ENCODE measurements at places on chromosomes 5 and 9.

DNA sequence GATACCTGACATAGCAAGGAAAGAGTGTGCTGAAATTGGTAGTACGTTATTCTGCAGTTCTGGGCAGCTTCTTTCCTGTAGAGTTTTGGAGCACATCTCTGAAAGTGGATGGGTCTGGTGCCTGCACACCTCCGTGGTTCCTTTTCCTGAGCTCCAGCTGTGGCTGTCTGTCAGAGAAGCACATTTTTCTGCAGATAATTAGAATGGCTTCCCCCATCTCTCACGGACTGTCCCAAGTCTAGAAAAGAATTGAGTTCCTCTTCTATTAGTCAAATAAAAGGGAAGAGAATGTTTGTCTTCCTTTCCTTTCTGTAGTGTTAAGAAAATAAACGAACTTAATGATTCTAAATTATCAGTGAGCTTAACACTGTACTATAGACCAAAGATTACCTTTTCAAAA is 55.7 kb downstream of the VCAN start:
- DNase-seq = no peak

GRCh38 chr9:74865177-74865576 is 22.5 kb downstream of the TRPM6 start:
- no peak for DNase-seq

GRCh38 chr9:113907282-113907681 is 31.2 kb downstream of the ZNF618 start:
- DNase-seq = no peak

DNA sequence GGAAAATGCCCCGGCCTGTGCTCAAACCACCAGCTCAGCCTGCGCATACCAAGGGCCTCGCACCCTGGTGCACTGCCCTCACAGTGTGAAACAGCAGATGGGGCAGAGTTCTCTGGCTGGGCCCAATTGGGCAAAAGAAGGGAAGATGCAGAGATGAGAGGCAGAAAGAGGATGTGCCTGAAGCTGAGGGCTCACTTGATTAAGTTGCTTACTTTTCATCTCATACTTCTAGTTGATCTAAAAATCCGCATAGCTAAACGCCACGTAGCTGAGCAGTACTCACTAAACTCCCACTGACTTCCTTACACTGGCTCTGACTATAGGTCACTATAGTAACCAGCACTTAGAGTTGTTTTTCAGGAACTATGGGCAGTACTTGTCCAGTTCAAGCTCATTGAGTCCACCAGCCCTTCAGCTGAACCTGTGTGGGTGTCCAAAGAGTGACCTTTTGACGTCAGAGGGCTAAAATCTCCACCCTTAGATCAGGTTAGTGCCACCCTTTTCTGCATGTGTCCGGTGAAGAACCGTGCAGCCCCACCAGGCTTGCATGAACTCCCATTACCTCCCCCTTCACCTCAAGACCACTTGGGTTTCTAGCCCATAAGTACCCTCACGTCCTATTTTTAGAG is 215.2 kb downstream of the AUH start:
- DNase-seq = no peak

GRCh38 chr9:111601237-111602018 is 2.0 kb upstream of the PTGR1 start:
- no peak for DNase-seq

DNA sequence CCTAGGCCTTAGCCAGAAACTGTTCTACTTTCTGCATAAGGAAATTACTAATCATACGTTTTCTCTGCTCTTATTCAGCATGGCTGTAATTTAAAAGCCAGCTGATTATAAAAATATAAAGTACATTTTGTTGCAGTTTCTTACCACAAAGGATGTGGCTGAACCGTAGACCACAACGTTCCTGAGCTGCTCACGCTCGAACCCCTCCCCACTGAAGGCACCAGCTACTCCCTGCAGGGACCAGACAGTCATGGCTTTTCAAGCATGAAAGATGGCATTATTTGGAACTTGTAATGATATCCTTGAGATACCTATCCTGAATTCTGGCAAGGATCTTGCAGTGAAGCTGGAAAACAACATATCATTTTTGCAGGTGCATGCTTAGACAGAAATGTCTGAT is 91.8 kb upstream of the DMRT1 start:
- no peak for DNase-seq

- DNase-seq = no peak
Observed at GRCh38 chr5:92380069-92380770, 997.1 kb upstream of the ARRDC3 start.

- DNase-seq = no peak
Observed at GRCh38 chr9:7229571-7229970, 471.8 kb downstream of the KDM4C start.

DNA sequence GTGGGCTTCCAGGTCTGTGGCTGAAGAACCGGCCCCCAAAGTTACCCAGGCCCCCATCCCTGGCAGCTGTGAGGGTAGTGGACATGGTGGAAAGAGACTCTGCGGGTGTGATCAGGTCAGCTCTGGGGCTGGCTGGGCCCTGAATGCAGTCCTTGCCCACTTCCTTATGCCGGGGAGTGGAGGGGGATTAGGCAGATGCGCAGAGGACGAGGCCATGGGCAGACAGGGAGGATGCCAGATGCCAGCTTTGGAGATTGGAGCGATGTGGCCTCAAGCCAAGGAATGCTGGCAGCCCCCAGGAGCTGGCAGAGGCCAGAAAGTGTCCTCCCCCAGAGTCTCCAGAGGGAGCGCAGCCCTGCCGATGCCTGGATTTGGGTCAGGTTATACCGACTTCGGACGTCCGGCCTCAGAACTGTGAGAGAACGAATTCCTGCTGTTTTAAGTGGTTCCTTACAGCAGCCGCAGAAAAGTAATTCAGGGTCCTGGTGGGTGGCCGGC is 69.8 kb downstream of the ADAMTS2 start:
- no peak for DNase-seq

DNA sequence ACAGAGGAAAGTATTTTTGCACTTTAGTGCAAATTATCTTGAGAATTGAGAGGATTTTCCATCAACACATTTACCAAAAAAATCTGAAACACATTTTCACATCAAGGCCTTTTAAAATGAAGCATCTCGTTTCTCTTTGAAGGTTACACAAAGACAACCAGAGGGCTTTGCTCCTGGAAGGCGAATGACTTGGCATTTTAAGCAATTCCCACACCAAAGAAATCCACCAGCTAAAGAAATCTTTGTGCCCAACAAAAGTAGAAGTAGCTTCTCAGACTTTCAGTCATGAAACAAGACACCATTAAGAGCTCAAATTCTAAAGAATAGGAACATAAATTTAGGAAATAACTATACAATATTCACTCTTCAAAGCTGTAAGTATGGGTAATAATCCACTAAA is 59.9 kb downstream of the HABP4 start:
- DNase-seq = no peak

DNA sequence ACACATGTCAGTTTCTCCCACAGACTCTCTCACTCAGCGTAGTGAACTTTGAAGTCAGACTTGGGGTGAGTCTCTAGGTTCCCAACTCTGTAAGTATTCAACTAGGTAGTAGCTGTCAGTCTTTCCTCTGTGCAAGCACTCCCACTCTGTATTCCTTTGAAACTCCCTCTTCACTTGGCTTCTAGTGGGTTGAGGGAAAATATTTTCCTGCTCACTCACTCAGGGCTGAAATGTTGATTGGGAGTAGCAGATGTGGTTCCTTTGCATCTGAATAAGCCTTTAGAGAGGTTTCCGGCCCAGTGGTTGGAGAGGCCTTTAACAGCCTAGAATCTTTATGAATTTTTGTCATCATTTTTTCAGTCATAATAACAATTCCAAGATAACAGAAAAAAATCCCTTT is 18.1 kb upstream of the ARRDC3 start:
- no peak for DNase-seq

GRCh38 chr5:141788296-141788970 is 89.8 kb downstream of the PCDH1 start:
- no peak for DNase-seq

DNA sequence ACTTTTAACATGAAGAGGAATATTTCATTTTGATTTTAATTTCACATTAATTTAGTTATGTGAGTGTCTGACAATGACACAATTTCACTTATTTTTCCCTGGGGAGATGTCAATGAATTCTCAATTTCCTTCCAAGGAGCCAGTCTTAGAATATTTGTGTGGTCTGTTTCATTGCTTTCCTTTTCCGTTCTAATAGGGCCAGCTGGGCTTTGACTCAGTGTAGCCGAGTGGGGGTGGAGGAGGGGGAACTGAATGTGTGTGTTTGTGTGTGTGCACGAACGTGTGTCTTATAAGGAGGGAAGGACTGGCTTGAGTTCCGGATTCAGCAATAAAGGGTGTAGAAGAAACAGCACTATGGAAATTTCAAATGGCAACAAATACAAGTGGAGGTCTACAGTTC is 100.0 kb downstream of the BASP1 start:
- no peak for DNase-seq

DNA sequence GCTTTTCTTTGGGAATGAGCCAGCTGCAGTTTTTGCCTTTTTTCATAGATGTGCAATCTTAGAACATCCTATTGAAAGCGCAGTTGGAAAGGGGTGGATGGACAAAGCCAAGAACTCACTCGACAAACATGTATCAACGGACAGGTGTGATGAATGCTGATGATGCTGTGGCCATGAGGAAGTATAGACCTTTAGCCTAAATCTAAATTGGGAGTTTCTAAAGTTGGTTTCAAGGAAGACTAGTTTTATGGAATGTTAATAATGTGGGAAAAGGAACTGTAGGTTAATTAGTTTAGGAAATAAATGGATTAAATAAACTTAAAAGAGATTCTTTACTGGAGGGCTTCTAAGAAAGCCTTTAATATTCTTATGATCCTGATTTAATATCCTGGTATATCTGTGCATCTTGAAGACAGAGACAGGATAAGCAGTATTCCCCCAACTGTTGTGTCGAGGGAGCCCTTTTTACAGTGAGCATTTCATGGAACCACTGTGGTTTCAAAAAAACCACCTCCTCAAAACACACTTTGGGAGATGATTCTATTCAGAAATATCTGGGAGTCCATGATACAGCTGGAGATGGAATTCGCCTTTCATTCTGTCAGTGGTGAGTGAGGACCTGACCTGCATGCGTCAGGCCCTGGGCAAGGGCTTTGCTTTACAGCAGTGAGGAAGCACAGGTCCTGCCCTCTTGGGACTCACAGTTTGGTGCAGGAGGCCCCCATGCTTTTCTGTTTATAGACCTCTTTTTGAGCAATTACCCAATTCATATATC is 82.6 kb downstream of the AOPEP start:
- no peak for DNase-seq

- no peak for DNase-seq
Observed at GRCh38 chr5:106142116-106142515, 1528.6 kb downstream of the EFNA5 start.

GRCh38 chr5:144028636-144029035 is 141.8 kb downstream of the YIPF5 start:
- DNase-seq = peak; percentile 57

- DNase-seq = no peak
Observed at GRCh38 chr9:88090151-88090581, 48.1 kb downstream of the SPATA31C2 start.

DNA sequence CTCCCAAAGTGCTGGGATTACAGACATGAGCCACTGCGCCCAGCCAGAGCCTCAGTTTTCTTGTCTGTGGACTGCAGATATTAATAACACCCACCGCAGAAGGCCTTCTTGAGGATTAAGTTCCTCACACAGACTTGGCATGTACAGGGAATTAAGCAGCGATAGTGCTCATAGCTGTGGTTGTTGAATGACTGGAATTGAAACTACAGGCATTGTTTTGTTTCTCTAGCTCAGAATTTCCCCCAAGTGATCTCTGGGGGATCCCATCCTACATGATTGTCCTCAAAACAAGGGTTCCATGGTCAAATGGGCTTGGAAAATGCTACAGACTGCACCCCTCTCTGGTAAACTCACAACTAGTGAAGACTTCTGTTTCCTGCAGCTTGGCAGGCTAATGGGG is 44.2 kb upstream of the TDRD7 start:
- DNase-seq = no peak

GRCh38 chr5:9932770-9933169 is 302.6 kb upstream of the TAS2R1 start:
- peak; percentile 18 for DNase-seq

GRCh38 chr9:131886826-131887225 is 146.9 kb upstream of the RAPGEF1 start:
- DNase-seq = peak; percentile 32

DNA sequence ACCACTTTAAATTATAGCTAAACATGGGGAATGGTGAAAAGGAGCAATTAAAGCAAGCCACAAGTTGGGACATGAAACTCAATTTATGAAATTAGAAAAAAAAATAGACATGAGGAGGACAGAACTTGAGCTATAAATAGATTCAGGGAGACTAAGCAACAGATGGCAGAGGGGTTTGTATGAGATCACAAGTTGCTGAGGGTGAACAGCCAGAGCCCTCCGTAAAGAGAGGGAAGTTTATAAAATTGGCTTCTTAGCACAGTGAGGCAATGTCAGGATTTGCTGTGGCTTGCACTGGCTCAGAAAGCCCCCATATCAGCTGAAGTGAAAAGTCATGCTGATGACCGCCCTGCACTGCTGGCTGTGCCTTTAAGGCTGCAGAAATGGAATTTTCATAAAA is 443.4 kb upstream of the CD180 start:
- DNase-seq = no peak

- no peak for DNase-seq
Observed at GRCh38 chr9:125984461-125984860, 237.3 kb downstream of the PBX3 start.

DNA sequence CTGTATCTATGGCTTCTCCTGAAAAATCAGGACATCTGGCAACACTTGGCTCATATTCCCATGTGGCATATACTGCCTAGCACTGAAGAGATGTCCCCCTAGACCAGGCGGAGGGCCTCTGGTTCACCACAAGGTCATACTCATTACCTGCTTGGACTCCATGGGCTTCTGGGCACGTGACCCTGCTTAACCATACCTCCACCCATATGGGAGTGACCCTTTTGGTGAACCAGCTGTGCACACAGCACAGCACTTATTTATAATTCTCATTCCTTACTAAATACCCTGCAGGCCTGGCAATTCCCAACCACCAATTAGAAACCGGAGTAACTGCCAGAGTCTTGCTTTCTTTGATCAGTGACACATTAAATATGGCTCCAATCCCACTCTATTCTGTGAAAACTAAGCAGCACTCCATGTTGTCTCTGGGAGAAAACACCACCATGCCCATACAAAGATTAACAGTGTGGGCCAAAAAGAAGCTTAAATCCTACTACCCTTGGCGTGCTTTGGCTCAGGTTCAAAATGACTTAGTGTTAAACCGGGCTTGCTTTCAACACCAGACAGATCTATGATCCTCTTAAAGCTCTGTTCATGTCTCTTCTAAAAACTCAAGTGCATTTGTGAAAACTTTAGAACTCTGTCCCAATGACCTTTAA is 57.7 kb downstream of the MTMR12 start:
- DNase-seq = no peak

GRCh38 chr5:175281714-175282113 is 162.3 kb downstream of the DRD1 start:
- no peak for DNase-seq

GRCh38 chr5:125411071-125411743 is 664.8 kb upstream of the ZNF608 start:
- no peak for DNase-seq

- no peak for DNase-seq
Observed at GRCh38 chr5:57592236-57592635, 109.6 kb upstream of the ACTBL2 start.

DNA sequence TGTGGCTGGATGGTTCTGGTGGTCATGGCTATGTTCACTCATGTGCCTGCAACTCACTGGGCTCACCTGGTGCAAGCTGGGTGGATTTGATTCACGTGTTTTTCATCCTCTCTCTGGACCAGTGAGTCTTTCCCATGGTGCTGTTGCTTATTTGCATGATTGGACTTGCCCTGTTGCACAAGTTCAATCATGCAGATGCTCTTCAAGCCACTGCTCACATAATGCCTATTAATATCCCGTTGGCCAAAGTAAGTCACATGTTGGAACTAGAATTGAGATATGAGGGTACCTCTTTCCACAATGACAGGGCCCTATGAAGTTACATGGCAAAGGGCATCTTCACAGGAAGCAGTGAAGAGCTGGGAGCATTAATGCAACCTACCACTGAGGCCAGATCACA is 26.5 kb upstream of the MROH2B start:
- DNase-seq = no peak

Measured in AG04450 (cell line).